ENCODE measurements at places on chromosomes 7 and 10.

DNA sequence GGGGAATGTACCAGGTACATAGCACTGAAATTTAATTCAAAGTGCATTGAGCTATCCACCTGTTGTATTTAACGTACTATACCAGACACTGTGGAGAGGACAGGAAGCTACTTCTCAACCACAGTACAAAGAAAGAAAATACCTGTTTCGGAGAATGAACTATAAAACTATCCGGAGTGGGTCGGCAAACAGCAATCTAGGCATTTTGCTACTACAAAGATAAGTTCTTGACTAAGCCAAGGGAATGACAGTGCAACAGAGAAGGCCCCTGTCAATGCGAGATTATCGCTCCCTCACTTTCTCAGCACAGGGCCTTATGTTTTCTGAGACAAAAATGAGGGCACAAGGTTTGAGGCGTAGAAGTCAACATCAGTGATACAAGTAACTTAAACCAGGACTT lies 27.4 kb downstream of the SFMBT2 start:
- DNase-seq = no peak

GRCh38 chr7:142873281-142873784 lies 12.2 kb downstream of the TRPV6 start:
- DNase-seq = peak; percentile 17

DNA sequence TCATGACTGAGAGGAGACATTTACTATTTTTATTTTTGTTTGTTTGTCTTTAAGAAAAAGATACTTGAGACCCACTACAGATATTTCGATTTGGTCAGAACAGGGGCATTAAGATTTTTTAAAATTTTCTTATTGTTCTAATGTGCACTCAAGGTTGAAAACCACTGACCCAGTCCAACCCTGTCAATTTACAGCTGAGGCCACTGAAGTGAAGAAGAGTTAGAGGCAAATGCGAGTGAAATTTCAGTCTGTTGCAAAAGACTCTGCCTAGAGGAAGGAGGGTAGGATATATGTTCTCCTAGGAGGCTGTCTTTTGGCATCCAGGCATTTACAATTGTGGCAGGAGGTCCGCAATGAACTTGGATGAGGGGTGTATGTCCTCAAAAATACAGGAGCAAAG lies 396.3 kb downstream of the RPS24 start:
- DNase-seq = no peak

DNA sequence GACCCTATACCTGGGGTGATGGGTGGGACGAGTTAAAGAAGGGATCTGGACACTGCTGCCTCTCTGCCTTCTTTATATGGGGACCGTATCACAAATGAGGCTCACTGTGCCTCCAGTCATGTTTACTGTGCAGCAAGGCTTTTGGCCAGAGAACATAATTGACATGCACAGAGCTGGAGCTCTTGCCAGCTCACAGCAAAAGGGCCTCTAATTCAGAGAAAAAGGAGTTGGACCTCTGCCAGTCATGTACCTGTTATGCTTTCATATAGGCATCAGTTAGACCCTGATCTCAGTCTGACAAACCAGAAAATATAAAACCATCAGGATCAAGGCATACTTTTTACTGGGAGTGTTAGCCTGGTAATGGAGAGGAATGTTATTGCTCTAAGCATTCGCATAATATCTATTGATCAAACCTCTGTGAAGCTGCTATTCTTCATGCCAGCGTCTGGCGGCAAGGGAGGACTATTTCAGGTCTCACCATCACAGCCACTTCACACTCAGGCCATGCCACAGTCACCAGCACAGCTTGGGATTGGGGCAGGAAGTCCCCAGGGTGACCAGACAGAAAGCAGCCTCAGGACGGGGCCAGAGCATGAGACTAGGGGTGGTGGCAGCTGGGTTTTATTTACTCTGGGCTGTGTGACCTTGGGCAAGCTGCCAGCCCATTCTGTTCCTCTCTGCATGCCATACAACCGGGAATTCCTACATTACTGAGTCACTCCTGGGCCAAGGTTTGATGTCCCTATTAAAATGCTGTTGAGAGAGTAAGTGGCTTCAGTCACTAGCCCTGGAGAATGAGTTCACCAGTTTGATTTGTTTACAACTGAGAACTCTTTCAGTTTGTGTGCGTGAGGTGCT lies 90.1 kb downstream of the NPSR1 start:
- peak; percentile 98 for DNase-seq

DNA sequence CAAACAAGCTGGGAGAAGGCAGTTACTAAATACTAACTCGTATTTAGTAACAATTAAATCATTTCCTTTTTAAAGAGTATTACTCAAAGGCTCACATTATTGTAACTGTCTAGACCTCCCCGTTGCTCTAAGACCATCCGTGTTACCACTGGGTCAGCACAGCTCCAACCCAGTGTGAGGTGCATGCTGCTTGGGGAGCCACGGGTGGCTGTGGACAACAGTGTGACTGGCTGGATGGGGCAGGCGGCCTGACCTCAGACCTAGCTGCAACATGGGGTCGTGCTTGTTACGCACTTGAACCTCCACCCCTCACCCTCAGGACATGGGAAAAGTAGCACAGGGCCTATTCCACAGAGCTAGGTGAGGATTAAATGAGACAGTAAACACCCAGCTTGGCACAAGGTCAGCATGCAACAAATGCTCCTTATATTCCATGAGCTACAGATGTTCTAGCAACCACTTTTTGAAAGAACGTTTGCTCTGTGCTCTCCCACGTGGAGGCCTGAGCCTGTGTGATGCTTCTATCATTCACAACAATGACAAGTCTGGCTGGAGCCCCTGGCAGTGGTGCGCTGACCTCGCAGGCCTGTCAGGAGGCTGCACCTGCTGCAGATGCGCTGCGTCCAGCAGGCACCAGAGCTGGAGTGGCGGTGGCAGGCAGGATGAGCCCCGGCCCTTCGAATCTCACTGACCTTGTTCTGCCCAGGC lies 135.7 kb downstream of the PKD1L1 start:
- DNase-seq = no peak

GRCh38 chr7:6376820-6377219 lies 70.9 kb downstream of the DAGLB start:
- DNase-seq = peak; percentile 70

DNA sequence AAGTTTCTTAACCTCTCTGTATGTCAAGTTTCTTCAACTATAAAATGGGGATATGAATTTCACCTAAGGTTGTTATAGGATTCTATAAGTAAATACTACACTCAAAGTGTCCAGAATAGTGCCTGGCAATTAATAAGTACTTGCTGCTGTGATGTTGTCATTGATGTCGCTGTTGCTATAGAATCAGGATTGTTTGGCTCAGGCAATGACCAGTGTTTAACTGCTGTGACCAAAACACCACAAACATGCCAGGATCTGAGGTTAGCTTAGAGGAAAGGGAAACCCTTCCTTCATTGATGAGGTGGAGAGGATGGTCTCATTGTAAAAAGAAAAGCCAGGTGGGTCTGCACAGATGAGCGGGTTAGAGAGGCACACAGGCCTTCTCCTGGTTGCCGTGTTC lies 223.1 kb upstream of the INHBA start:
- peak; percentile 52 for DNase-seq

DNA sequence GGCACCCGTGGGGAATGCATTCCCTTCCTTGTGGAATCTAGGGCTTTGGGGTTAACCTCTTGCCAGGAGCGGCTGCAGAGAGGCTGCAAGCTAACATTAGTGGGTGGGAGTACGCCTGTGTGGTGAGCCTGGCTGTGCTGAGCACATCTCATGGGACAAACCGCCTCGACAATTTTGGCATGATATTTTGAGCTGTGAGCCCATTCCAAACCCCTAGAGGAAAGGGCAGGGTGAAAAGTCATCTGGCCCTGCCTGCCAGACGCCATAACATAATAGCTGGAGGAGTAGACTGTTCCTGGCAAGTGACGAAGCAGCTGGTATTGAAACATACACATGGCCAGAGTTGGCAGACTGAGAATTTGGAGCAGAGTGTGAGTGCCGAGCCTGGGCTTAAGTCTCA lies 110.0 kb downstream of the TACC2 start:
- DNase-seq = no peak

DNA sequence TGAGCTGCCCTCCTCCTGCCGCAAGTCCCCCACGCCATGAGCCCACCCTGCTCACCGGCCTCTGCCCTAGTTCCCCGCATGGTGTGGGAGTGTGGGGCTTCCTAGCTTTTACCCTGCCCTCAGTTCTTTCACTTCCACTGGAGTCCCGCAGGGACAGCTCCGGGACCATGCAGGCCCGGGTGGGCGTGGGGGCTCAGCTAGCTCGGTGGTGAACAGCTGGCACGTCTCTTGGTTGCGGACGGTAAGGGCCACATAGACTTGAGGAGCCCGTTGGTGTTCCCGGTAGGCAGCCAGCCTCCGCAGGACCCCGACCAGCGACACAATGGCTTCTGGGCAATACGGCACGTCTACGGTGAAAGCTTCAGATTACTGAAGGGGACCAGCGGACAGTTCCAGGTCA lies 108.9 kb upstream of the CCZ1B start:
- no peak for DNase-seq

DNA sequence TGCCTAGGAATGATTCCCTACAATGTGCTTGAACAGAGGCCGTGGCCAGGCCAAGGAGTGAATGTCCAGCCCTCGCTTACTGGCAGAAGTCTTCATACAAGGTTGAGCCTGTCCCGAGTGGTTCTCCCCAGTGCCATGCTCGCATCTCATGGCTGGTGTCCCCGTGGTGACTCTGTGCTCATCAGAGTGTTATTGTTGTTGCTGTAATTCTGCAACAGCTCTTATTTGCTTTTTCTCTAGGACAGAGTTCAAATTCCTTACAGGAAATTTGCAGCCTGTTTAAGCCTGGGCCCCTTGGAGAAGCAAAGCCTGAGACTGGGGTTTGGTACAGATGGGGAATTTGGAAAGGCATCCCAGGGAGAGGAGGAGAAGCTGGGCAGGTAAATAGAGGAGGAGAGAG lies 157.7 kb upstream of the PRR15 start:
- no peak for DNase-seq

DNA sequence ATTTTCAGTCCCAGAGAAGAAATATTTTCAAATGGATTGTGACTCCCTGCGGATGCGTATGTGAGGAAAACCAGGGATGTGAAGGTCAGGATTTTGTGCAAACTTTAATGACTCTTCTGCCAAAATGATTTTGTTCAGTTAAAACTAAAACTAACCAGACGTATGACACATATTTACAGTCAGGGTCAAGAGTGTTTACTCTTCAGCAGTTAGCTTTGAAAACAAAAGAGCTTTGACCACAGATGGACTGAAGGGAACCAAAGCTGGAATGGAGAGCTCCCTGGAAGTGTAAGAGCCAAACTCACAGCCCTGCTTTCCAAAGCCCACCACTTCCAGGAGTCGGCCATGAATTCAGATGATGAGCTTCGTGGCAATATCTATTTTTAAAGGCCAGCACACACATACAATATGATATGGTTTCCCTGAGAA lies 15.5 kb downstream of the SVIL start:
- DNase-seq = peak; percentile 39

GRCh38 chr10:70751991-70752390 lies 33.2 kb downstream of the TBATA start:
- no peak for DNase-seq

DNA sequence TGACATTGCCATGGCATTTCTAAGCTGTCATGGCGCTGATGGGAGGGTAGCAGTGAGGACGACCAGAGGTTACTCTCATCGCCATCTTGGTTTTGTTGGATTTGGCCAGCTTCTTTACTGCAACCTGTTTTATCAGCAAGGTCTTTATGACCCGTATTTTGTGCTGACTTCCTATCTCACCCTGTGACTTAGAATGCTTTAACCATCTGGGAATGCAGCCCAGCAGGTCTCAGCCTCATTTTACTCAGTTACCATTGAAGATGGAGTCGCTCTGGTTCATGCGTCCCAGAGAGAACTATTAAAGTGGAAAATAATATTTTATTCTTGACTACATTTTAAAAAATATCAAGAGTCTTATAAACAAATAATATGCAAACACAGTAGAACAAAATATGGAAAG lies 131.7 kb downstream of the RSU1 start:
- DNase-seq = no peak

GRCh38 chr10:48205918-48206317 lies 68.6 kb downstream of the FRMPD2 start:
- peak; percentile 49 for DNase-seq

DNA sequence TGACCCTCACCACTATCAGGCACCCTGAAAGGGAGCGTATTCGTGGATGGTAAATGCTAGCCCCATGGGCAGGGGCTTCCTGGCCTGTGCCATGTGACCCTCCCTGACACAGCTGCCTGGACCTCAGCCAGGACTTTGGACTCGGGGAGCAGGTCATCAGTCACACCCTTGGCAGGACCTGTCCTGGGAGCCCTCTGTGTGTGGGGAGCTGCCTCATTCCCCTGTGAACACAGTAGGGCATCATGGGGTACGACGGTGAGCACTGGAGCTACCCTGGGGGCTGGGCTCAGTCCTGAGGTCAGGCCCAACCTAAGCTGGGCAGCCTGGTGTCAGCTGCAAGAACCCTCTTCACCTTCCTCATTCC lies 129.3 kb upstream of the FAM20C start:
- DNase-seq = no peak

DNA sequence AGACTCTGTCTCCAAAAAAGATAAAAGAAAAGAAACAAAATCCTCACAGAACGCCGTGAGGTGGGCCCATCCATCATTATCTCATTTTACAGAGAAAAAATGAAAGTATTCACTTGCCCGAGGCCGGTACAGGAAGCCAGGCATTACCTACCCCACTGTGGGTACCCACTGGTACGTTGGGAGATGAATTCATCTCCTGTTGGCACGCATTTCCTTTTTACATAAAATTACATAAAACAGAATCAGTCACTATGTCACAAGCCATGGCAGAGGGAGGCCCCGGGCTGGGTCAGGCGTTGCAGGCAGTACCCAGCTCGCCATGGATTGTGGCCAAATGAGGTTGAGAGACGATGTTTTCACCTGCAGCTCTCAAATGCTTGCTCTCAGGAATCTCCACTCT lies 38.6 kb upstream of the TNRC18 start:
- DNase-seq = no peak

DNA sequence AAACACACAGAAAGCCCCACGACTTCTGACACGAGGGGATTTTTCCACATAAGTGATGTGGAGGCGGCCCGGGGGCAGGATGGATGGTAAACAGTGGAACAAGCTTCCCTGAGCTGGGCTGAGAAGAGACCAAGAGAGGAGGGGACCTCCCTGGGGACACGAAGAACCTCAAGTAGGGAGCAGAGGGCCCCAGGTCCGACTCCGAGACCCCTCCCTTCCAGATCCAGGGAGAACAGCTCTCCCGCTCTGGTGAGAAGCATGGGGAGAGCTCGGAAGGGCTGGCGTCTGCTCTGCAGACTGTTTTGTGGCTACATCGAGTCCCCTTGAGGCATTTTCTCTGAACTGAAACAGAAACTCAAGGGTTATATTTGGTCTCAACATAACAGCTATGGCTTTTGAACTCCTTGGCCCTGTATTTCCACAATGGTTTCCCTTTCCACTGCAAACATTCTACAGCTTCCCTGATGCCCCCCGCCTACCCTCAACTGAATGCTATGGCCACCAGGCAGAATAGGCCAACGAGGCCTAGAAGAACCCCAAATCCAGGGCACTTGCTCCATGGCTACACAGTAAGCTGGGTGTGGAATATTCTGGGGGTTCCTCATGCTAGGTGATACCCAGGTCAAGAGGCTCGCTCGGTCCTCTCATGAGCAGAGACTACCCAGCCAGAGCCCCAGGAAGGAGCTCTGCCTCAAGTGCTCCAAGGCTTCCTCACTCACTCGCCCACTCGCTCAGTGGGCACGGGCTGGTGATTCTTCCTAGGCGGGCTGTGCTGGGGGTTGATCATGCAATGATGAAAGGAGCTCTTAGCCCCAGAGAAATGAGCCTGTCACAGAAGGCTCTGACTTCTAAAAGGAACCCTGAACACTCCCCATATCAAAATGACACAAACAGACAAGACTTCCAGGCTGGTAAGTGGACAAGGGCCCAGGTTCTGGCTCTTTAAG lies 47.5 kb downstream of the FAM53B start:
- no peak for DNase-seq
